ENCODE measurements at places on chromosomes 3 and 15.

GRCh38 chr3:69712269-69712668, 27.0 kb upstream of the MITF start:
- no peak for DNase-seq

- no peak for DNase-seq
Measured at GRCh38 chr3:171526146-171526545, 65.9 kb upstream of the TNIK start.

- DNase-seq, result no peak
Measured at GRCh38 chr3:131972091-131972490, 62.7 kb downstream of the CPNE4 start.

DNA sequence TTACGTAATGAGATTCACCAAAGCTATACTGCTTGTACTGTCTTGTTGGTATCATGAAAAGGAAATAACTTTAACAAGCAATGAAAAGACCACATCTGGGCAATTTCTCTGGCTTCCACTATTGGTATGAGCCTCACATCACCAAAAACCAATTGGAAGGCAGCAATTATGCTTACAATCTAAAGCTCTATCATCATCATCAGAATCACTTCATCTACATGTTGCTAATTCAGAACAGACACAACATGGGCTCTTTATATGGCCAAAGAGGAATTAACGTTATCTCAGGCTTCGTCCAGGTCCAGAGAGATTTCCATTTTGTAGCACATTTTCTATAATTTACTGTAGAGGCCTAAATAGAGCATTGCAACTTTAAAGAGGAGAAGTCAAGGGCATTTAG, 36.6 kb upstream of the SLCO3A1 start:
- DNase-seq, result no peak

- DNase-seq, result no peak
Measured at GRCh38 chr3:129065720-129066073, 5.1 kb downstream of the GP9 start.

- no peak for DNase-seq
Measured at GRCh38 chr3:12246497-12247163, 42.2 kb upstream of the PPARG start.

DNA sequence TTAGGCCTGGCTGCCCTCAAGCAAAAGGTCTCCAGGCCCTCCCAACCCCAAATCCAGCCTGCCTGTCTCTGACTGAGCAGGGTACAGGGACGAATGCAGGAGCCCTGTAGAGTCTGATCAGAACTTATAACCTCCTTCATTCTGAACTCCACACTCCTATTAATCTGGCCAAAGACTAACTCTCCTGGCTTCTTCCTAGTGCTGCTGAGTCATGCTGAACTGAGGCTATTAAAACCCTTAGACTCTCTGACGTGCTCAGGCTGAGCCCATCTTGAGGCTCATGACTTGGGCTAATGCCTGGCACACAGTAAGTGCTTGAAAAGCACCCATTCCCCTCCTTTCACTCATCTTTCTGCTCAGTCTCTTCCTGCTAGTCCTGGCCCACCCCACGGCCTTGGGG, 81.9 kb downstream of the NUP210 start:
- DNase-seq, result no peak

DNA sequence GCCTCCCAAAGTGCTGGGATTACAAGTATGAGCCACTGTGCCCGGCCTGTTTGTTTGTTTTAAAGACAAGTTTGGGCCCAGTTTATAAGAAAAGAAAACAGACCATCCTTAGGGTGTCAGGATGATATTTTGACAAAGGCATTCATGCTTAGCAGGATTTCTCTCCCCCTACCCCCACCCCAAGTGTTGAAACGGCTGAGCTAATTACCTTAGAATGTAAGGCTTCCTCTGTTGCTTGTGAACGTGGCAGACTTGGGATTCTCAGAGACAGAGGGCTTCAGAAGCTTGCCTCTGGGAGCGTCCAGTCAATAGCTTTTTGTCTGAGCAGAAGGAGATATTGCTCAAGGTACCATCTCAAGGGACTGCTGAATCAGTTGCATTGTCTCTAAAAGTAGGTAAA, 24.0 kb downstream of the FLNB start:
- no peak for DNase-seq

- no peak for DNase-seq
Measured at GRCh38 chr15:69858456-69858855, 239.3 kb downstream of the TLE3 start.

GRCh38 chr15:80977627-80978036, 12.0 kb downstream of the MESD start:
- no peak for DNase-seq

GRCh38 chr3:160369784-160370183, 29.2 kb downstream of the IFT80 start:
- no peak for DNase-seq

- DNase-seq, result no peak
Measured at GRCh38 chr3:116391296-116392201, 53.7 kb downstream of the LSAMP start.

- no peak for DNase-seq
Measured at GRCh38 chr15:35850284-35850683, 304.3 kb upstream of the DPH6 start.

DNA sequence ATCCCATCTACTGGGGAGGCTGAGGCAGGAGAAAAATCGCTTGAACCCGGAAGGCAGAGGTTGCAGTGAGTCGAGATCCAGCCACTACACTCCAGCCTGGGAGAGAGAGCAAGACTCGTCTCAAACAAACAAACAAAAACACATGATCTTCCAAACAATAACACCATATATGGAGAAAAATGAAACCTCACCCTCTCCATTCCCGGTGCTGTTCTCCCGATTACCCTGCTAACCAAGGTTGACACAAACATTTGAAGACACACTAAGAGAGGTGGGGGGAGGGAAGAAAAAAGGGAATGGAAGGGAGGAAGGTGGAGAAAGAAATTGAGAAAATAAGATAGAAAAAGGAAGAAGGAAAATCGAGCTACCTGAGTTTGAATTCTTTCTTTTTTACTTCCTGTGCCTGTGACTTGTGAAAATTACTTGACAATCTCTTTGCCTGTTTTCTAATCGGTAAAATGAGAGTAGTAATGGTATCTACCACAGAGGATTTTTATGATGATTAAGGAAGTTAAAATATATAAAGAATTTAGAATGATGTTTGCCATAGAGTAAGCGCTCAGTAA, 1.1 kb upstream of the PLSCR2 start:
- DNase-seq, result no peak

DNA sequence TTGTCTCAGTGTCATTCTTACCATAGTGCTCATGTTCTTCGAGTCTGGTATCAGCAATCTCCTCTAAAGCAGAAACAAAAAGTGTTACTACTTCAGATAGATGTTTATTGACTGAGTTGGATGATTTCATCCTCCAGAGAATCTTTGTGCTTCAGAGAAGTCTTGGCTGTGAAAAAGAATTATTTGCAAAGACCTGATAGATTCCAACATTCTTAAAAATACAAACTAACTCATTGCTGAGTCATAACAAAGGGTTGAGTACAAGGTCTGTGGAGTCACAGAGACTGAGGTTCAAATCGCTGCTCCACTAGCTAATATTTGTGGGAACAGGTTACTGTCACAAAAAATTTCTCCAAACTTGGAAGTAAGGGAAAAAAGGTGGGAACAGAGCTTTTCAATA, 9.0 kb upstream of the STRIT1 start:
- DNase-seq, result no peak

DNA sequence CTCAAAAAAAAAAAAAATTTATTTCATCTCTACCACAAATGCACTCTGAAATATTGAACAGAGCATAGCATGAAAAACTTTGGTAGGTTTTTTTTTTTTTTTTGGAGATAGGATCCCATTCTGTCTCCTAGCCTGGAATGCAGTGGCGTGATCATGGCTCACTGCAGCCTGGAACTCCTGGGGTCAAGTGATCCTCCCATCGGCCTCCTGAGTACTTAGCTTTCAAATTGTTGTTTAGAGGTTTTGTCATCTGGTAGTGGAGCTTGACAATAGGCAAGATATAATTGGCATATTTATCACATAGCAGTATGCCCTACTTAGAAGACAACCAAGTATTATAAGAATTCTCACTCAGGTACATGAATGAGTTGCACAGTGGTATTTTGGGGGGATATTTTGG, 234.2 kb upstream of the ST8SIA2 start:
- no peak for DNase-seq

All from esophagus squamous epithelium (tissue), 5 donors.